HFF-Myc (cell line): ENCODE measurements at places on chromosomes 1 and 21.

DNA sequence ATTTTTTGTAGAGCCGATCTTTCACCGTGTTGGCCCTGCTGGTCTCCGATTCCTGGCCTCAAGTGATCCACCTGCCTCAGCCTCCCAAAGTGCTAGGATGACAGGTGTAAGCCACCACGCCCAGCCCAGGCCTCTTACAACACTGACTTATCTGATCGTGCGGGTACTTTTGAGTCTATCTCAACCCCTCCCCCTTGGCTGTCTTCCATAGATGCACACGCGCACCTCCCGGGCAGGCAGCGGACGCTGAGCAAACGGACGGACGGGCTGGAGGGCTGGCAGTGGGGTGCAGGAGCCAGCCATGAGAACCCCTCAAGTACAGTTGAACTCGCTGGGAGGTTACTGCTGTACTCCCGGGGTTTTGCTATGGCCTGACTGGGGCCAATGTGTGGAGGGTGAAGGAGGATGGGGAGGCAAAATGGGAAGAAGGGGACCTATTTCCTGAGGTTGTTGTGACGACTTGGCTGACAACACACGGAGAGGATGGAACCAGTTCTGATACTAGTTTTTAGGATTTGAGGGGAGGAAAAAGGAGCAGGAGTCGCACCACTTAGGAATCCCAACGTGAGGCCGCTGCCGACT lies 959 bp downstream of the CD58 start:
- no peak for DNase-seq

DNA sequence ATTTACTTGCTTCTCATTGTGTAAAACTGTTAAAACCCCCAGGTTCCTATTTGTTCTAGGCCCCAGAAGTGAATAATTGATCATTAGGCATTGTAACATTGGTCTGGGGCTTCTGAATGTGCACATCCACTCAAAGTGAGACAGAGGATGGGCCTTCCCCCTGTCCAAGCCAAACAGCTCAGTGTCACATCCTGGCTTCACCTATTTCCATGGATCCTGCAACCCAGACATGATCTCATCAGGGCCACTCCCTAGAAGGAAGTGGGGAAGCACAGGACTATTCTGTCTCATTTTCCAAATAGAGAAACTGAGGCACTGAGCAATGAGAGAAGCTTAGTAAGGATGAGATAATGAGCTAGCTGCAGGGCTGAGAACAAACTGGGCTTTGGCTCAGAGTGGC lies 47.4 kb upstream of the TSPAN2 start:
- no peak for DNase-seq

DNA sequence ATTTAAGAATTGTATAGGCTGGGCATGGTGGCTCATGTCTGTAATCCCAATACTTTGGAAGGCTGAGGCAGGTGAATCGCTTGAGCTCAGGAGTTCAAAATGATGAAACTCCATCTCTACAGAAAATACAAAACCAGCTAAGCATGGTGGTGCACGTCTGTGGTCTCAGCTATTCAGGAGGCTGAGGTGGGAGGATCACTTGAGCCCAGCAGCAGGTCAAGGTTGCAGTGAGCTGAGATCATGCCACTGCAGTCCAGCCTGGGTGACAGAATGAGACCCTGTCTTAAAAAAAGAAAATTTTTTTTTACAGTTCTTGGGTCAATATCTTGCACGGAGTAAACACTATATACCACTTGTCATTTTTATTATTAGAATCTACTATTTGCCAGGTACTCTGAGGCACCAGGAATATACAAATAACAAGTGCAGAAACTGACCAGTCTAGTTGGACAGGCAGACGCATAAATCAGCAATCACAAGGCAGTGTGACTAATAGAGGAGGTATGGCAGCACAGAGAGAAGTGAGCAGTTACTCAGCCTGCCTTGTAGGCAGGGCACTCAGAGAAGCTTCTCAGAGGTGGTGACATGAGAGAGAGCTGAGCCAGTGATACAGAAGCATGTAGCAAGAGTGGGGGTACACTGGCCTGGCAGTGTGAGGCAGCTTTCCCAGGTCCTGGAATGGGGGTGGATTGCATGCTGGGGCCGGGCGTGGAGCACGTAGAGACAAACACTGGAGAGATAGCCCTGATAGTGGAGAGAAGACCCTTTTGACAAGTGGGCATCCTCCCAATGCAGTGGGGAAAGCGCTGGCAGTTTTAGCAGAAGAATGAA lies 8.0 kb downstream of the PHLDA3 start:
- DNase-seq, result peak; percentile 81

DNA sequence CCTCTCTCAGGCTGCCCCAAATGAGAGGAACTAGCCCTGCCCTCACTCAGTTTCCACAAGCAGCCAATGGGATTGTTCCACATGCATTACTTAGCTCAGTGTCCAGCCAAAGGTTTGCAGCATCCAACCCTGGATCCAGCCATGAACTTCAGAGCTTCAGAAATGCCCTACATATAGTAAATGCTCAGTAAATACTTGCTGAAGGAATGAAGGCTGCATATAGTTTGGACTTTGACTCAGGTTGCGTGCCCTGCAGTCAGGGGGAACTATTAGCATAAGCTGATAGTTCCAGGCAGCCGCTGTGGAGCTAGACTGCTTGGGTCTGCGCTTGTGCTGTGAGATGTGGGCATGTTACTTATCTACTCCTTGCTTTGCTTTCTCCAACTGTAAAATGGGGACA lies 64.8 kb downstream of the NENF start:
- DNase-seq, result no peak

GRCh38 chr1:54857746-54858561 lies 29.0 kb downstream of the DHCR24 start:
- no peak for DNase-seq

DNA sequence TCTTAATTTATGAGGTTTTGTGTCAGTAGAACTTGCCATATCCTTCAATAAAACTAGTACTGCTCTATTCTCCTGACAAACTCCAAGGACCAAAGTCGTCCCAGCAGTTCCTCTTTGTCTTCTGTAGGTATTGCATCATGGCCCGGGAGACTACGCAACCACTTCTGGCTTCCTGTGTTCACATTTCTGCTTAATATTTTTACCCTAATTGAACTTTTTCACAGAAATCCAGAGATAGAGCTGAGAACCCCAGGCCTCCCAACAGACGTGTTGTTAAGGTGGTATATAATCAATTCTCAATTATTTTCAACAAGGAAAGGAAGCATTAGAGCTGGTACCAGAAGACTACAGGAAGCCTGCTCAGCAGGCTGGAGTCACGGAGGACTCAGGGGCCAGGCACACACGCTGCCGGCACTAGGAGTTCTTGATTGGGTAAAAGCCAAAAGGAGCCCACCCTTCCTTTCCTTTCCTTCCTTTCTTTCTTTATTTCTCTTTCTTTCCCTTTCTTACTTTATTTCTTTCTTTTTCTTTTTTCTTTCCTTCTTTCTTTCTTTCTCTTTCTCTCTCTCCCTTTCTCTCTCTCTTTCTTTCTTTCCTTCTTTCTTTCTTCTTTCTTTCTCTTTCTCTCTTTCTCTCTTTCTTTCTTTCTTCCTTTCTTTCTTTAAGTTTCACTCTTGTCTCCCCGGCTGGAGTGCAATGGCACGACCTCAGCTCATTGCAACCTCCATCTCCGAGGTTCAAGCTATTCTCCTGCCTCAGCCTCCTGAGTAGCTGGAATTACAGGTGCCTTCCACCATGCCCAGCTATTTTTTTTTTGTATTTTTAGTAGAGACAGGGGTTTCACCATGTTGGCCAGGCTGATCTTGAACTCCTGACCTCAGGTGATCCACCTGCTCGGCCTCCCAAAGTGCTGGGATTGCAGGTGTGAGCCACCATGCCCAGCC lies 173.7 kb downstream of the ZBTB18 start:
- no peak for DNase-seq

GRCh38 chr1:11245904-11246719 lies 16.2 kb downstream of the MTOR start:
- no peak for DNase-seq

DNA sequence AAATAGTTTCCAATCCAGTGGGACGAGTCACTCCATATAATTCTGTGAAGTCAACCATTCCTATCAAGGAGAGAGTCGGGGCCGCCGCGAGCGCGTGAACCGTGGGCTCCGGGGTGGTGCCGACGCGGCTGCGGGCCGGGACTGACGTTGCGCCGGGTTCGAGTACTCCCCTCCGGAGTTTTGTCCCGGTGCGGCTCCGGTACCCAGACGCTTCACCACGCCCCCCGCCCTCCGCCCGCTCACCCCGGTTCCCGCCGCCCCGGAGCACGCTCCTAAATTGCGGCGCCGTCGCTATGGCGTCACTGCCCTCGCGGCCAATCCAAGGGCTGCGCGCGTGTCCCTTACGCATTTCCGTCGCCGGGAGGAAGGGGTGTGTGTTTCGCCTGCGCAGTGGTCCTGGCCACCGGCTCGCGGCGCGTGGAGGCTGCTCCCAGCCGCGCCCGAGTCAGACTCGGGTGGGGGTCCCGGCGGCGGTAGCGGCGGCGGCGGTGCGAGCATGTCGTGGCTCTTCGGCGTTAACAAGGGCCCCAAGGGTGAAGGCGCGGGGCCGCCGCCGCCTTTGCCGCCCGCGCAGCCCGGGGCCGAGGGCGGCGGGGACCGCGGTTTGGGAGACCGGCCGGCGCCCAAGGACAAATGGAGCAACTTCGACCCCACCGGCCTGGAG lies at the start of gene ATAD3B:
TSS of gene ATAD3B (plus strand) at position 377 of the 664 bp plus-strand sequence. CDS start at position 497, 120 bp downstream.
- peak; percentile 66 for DNase-seq

DNA sequence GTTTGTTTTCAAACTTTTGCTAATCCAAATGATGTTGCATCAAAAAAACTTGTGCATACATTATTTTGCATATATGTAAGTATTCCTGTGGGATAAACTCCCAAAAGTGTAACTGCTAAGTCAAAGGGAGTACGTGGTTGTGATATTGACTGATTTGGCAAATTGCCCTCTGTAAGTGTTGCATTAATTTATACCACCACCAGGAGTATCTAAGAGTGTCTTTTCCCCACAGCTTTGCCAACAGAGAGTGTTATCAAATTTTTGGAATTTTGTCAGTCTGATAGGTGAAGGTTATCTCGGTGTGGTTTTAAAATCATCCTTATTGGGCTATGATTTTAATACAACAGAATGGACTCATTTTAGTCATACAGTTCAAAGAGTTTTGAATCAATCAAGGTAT lies 30.1 kb upstream of the PARP1 start:
- no peak for DNase-seq

GRCh38 chr1:152166966-152167365 lies 7.9 kb upstream of the RPTN start:
- DNase-seq, result no peak

- no peak for DNase-seq
These were observed 131.2 kb downstream of the DISC1 start for GRCh38 chr1:231757759-231758158.

- no peak for DNase-seq
These were observed 57.5 kb downstream of the BCL9 start for GRCh38 chr1:147598621-147599361.

DNA sequence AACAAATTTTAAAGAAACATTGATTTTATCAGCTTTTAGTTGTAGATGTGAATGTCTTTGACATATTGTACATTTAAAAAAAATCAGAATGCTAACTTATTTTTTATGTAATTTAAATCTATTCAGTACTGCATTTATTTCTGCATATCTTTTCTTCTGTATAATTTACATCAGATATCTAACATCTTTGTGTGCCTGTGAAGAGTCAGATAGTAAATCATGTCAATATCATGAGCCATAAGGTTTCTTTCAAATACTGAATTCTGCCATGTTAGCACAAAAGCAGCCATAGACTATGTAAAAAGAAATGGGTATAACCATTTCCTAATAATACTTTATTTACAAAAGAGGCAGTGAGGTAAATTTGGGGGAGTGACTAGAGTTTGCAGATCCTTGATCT lies 1829.2 kb downstream of the NCAM2 start:
- no peak for DNase-seq

DNA sequence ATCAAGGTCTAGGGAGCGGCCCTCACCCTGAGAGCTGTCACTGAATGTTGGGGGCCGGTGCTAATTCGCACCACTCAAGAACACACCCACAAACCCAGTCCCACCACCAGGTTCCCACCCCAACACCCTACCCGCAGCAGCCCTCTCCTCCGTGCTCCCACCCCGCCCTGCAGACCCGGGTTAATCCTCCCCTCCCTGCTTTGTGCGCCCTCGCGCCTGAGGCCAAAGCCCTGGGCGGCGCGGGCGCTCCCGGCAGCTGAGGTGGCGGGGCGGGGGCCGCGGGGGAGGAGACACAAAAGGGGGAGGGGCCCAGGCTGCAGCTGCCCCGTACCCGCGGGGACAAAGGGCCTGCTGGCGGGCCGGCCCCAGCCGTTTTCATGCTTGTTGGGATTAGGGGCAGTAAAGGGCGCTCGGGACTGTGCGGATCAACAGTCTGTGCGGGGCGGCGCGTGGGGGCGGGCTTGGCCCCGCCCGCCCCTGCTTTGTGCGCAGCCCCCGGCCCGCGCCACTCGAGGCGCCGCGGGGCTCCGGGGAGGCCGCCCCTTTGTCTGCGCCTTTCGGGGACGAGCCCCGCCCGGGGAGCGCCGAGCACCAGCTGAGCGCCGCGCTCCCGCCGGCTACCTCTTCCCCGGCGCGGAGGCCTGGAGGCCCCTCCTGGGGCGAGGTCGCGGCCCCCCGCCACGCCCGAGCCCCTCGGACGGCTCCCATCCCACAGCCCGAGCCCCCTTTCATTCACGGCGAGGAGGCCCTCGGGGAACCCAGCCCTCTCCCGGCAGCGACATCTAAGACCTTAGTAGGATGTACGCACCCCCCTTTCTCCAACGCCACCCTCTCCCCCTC lies 10.9 kb downstream of the C1orf216 start:
- DNase-seq, result no peak

GRCh38 chr1:103109311-103109920 lies 1.1 kb upstream of the COL11A1 start:
- no peak for DNase-seq

- no peak for DNase-seq
These were observed 53.0 kb downstream of the EPHB2 start for GRCh38 chr1:22763487-22764200.

GRCh38 chr1:37944816-37945215 lies 2.0 kb downstream of the INPP5B start:
- no peak for DNase-seq

DNA sequence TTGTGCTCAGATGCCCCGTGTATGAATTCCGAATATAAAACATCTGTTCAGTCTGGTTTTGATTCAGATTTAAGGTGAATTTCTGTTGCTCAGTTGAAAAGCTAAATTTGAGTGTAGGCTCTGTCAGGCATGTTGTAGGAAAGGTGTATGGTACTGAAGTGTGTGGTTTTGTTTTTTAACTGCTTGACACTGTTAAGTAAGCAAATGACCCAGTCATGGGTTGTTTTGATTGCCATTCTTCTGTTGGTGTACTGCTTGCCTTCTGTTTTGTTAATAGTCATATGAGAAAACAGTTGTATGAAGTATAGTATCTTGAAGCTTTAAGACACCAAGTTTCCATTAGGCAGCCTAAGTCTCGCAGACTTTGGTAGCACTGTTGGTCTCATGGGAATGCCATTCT lies 10.0 kb downstream of the MRPS6 start:
- DNase-seq, result no peak

GRCh38 chr1:94719926-94720793 lies 100.0 kb upstream of the SLC44A3 start:
- no peak for DNase-seq

DNA sequence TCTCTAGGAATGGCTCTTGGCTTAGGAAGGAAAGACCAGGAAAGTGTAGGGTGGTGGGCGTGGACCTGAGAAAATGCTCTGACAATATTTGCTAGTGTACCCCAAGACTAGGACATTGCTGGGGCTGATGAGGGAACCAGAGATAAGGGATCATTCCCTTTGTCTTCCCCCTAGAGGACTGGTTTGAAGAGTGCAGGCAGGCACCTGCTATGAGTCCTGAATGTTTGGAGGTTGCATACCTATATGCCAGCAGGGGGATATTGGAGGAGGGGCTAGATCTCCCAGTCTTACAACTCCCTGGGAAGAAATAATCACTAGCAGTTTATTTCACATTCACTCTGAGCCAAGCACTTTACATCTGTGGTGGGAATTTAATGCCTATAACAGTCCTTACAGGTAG lies 6.0 kb upstream of the BCL10 start:
- no peak for DNase-seq
